ENCODE measurements at places on chromosomes 5 and 9. TPM values are rescaled to one million over a fixed set of nuclear protein-coding genes. Genes with fewer than 3 reads are reported as not detected.
A peak's percentile ranks its signal among the peaks of the same experiment; 100 is the strongest.

GRCh38 chr5:14342306-14342705, 199.2 kb downstream of the TRIO start:
- DNase-seq, result no peak
- H3K36me3 ChIP-seq, result no peaks in the 10 kb centered on the region
- no peaks in the 10 kb centered on the region for H3K27me3 ChIP-seq
- H3K4me1 ChIP-seq, result peaks cover 9% of the 10 kb centered on the region

DNA sequence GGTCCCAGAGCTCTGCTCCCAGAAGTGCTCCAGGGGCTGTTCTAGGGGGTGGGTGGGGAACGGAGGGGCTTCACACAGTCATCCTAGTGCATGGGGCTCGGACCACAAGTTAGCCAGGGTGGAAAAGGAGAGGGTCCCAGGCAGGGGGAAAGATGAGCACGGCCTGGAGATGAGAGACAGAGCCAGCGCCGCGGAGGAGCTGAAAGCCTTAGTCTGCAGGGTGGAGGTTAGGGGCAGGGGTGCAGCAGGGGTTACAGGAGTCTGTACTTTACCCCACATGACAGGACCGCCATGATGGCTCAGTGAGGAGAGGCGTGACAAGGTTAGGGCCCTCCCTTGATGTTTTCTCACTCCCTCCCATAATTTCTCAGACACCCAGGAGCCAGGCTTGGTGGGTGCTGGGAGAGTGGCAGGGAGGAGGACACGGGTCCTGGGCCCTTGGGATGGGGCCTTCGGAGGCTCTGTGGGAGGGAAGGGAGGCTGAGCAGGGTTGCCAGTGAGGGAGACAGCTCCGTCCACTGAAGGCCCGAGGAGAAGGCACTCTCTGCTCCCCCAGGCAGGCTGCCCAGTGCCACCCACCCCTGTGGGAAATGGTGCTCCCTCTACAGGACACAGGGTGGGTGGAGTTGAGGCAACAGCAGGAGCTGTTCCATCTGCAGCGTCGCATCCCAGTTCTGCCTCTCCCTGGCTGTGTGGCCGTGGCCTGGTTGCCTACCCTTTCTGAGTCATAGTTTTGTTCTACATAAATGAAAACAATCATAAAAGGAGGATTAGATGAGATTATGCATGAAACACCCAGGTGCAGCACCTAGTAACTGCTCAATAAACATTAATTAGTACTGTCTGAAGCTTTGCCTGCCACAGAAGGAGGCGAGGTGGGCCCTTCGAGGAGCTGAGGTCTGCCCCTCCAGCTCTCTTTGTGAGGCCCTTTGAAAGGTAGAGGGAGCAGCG, 66.2 kb downstream of the NDST1 start:
- no peaks in the 10 kb centered on the region for H3K36me3 ChIP-seq
- no peak overlapping the region for H3K27ac ChIP-seq
- H3K27me3 ChIP-seq, result no peaks in the 10 kb centered on the region
- no peaks in the 10 kb centered on the region for H3K4me1 ChIP-seq

GRCh38 chr9:101376111-101376848, 8.5 kb downstream of the BAAT start:
- no peak overlapping the region for H3K27ac ChIP-seq
- peaks cover 4% of the 10 kb centered on the region for H3K27me3 ChIP-seq
- DNase-seq, result no peak
- no peak overlapping the region for H3K4me3 ChIP-seq

The CBY3 gene
- 1.1 TPM for total RNA-seq

- H3K4me1 ChIP-seq, result peaks cover 22% of the 10 kb centered on the region
- no peak for DNase-seq
- H3K36me3 ChIP-seq, result no peaks in the 10 kb centered on the region
- H3K4me3 ChIP-seq, result no peak overlapping the region
- no peaks in the 10 kb centered on the region for H3K27me3 ChIP-seq
- H3K27ac ChIP-seq, result no peak overlapping the region
Observed at GRCh38 chr9:93054758-93055704, 3.5 kb upstream of the SUSD3 start.

- no peak overlapping the region for H3K4me3 ChIP-seq
- no peaks in the 10 kb centered on the region for H3K4me1 ChIP-seq
- H3K36me3 ChIP-seq, result no peaks in the 10 kb centered on the region
Observed at GRCh38 chr5:60401526-60401925, 298.4 kb downstream of the DEPDC1B start.

- H3K27me3 ChIP-seq, result peaks cover 1% of the 10 kb centered on the region
- H3K4me3 ChIP-seq, result no peak overlapping the region
- no peak for DNase-seq
Observed at GRCh38 chr9:113668061-113668460, 204.5 kb downstream of the RGS3 start.

- H3K27me3 ChIP-seq, result no peaks in the 10 kb centered on the region
- H3K27ac ChIP-seq, result no peak overlapping the region
- H3K4me3 ChIP-seq, result no peak overlapping the region
- no peaks in the 10 kb centered on the region for H3K4me1 ChIP-seq
Observed at GRCh38 chr5:85278193-85278592, 893.5 kb upstream of the EDIL3 start.

GRCh38 chr9:3526997-3527940, 1.5 kb upstream of the RFX3 start:
- peaks cover 19% of the 10 kb centered on the region for H3K36me3 ChIP-seq
- peaks cover 38% of the 10 kb centered on the region for H3K4me1 ChIP-seq

The GRM6 gene
- not detected for total RNA-seq

GRCh38 chr9:70315389-70315788, 56.6 kb downstream of the SMC5 start:
- no peaks in the 10 kb centered on the region for H3K27me3 ChIP-seq
- no peak overlapping the region for H3K27ac ChIP-seq
- H3K4me1 ChIP-seq, result peaks cover 3% of the 10 kb centered on the region

DNA sequence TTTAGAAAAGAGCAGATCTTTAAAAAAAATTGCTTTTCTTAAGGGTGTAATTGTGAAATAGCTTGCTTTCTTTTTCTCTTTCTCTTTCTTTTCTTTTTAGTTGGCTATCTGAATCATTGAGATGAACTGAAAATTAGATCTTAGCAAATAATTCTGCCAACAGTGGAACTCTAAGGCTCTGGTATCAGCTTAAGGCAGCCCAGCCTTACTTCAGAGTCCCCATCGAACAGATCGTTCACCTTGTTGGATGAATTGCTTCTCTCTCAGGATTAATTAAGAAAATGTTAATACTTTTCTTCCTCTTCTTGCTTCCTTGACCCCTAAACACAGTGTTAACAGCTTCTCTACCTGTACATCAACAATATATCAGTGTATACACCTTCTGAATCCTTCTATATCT, 92.1 kb downstream of the ZCCHC7 start:
- peaks cover 26% of the 10 kb centered on the region for H3K36me3 ChIP-seq
- no peak overlapping the region for H3K27ac ChIP-seq
- DNase-seq, result no peak
- H3K4me3 ChIP-seq, result no peak overlapping the region
- H3K4me1 ChIP-seq, result peaks cover 38% of the 10 kb centered on the region
- H3K27me3 ChIP-seq, result no peaks in the 10 kb centered on the region

- no peaks in the 10 kb centered on the region for H3K4me1 ChIP-seq
- DNase-seq, result no peak
- no peak overlapping the region for H3K4me3 ChIP-seq
- no peaks in the 10 kb centered on the region for H3K36me3 ChIP-seq
- no peaks in the 10 kb centered on the region for H3K27me3 ChIP-seq
- no peak overlapping the region for H3K27ac ChIP-seq
Observed at GRCh38 chr9:119333507-119334229, 35.6 kb downstream of the BRINP1 start.

GRCh38 chr5:34775886-34776285, 63.1 kb upstream of the TTC23L start:
- no peaks in the 10 kb centered on the region for H3K4me1 ChIP-seq
- no peak for DNase-seq
- no peaks in the 10 kb centered on the region for H3K36me3 ChIP-seq
- peaks cover 21% of the 10 kb centered on the region for H3K27me3 ChIP-seq

DNA sequence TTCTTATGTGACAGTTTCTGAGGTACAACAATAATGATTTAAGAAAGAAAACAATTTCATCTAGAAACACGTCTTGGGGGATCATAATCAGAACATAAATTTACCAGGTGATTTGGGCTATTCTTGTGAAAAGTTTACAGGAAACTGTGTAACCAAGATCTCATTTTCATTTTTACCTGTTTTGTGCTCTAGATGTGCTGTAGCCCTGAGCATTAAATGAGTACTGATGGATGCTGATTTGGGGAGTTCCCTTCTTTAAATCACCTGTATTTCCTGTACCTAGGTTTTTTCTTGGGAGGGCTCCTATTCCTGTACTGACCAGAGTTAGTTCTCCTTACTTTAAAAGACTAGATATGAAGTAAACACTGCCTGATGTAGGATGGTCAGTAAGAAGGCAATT, 12.7 kb downstream of the MATR3 start:
- no peaks in the 10 kb centered on the region for H3K27me3 ChIP-seq
- H3K4me3 ChIP-seq, result no peak overlapping the region
- no peak for DNase-seq
- H3K4me1 ChIP-seq, result peaks cover 79% of the 10 kb centered on the region
- peak overlapping the region; percentile 11 for H3K27ac ChIP-seq
- peaks cover 37% of the 10 kb centered on the region for H3K36me3 ChIP-seq

DNA sequence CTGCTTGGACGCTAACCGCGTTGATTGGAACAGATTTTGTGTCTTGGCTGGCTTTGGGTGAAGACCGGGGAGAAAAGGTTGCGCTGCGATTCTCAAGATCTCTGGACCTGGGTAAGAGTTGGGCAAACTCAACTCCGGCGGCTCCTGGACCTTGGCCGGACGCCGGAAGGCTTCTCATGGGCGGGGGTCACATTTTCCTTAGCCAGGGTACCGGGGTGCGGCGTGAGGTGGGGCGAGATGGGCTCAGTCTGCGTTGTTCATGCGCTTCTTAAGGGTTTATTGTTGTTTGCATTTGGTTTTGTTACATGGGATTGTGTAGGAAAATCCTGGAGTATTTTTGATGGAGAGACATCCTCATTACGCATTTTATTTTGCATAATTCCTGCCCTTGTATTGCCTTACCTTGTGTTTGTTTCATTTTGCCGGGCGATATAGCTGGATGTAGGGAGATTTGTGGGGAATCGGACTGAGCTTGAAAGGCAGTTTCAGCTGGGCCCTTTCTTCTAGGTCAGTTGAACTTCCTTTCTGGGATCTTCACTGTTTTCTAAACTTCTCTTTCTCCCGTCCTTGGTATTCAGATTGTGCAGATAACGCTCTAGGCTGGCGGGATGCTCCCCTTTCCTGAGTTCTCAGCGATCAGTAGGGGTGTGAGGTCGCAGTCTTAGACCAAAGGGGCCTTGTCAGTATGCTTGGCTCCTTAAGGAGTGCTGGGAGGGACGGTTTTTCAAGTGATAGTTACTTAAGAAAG, 524 bp downstream of the MEGF10 start:
- no peak overlapping the region for H3K27ac ChIP-seq
- H3K4me3 ChIP-seq, result no peak overlapping the region
- no peak for DNase-seq
- H3K36me3 ChIP-seq, result no peaks in the 10 kb centered on the region
- H3K27me3 ChIP-seq, result peaks cover 69% of the 10 kb centered on the region
- peaks cover 5% of the 10 kb centered on the region for H3K4me1 ChIP-seq

The ADAM19 gene
- total RNA-seq, result 2.8 TPM

DNA sequence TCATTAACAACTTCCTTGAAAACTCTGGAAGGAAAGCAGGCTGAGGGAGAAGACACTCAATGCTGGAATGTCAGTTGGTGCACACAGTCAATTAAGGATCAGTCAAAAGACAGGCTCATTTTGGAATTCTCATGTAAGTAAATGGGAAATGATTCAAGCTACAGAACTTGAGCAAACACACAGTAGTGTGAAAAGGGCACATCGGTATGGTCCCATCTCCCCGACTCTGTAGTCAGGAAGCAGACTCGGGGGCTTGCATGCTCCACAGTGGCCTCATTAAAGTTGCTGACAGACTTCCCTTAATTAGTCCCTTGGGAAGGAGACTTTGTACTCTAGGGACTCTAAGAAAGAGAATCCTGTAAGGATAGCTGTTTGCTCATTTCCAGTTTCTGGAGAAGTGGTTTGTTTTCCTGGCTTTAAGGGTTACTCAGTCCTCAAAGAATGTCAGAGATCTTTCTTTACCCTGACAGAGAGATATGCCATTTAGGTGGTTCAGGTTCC, 339.2 kb downstream of the ADAMTS6 start:
- no peak overlapping the region for H3K4me3 ChIP-seq
- no peak overlapping the region for H3K27ac ChIP-seq
- no peaks in the 10 kb centered on the region for H3K36me3 ChIP-seq
- no peaks in the 10 kb centered on the region for H3K4me1 ChIP-seq
- no peak for DNase-seq

The KLF4 gene
- total RNA-seq, result 0.62 TPM

GRCh38 chr5:119420169-119420568, 32.1 kb upstream of the HSD17B4 start:
- H3K36me3 ChIP-seq, result no peaks in the 10 kb centered on the region
- no peak for DNase-seq
- H3K27me3 ChIP-seq, result no peaks in the 10 kb centered on the region
- H3K4me3 ChIP-seq, result no peak overlapping the region

DNA sequence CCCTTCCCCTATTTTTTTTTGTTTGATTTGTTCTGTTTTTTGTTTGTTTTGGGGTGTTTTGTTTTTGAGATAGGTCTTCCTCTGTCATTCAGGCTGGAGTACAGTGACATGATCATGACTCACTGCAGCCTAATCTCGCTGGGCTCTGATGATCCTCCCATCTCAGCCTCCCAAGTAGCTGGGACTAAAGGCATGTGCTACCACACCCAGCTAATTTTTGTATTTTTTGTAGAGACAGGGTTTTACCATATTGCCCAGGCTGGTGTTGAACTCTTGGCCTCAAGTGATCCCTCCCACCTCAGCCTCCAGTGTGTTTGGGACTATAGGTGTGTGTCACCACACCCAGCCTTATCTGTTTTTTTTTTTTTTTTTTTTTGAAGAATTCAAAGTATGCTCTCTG, 605.4 kb downstream of the DNAH5 start:
- DNase-seq, result no peak
- H3K4me1 ChIP-seq, result no peaks in the 10 kb centered on the region
- no peaks in the 10 kb centered on the region for H3K36me3 ChIP-seq
- no peaks in the 10 kb centered on the region for H3K27me3 ChIP-seq
- H3K27ac ChIP-seq, result no peak overlapping the region

GRCh38 chr9:23824830-23825591, 1.0 kb downstream of the ELAVL2 start:
- H3K4me3 ChIP-seq, result no peak overlapping the region
- H3K27me3 ChIP-seq, result peaks cover 40% of the 10 kb centered on the region
- DNase-seq, result no peak
- no peak overlapping the region for H3K27ac ChIP-seq
- no peaks in the 10 kb centered on the region for H3K4me1 ChIP-seq
- H3K36me3 ChIP-seq, result no peaks in the 10 kb centered on the region
